ENCODE measurements at places on chromosomes 12 and 14. TPM values are rescaled to one million over a fixed set of nuclear protein-coding genes. Genes with fewer than 3 reads are reported as not detected.

KLHDC1 gene
- 6.4 TPM for polyA plus RNA-seq

- no peak for DNase-seq
Observed at GRCh38 chr14:87492561-87492960, 500.4 kb downstream of the GALC start.

GRCh38 chr14:101355284-101355683 lies 206.0 kb upstream of the DIO3 start:
- DNase-seq = no peak

GRCh38 chr14:62468946-62469345 lies 576.3 kb downstream of the KCNH5 start:
- DNase-seq = no peak

GRCh38 chr12:46571608-46572007 lies 199.0 kb upstream of the SLC38A2 start:
- no peak for DNase-seq

ZDHHC22 gene
- polyA plus RNA-seq = 0.38 TPM

DNA sequence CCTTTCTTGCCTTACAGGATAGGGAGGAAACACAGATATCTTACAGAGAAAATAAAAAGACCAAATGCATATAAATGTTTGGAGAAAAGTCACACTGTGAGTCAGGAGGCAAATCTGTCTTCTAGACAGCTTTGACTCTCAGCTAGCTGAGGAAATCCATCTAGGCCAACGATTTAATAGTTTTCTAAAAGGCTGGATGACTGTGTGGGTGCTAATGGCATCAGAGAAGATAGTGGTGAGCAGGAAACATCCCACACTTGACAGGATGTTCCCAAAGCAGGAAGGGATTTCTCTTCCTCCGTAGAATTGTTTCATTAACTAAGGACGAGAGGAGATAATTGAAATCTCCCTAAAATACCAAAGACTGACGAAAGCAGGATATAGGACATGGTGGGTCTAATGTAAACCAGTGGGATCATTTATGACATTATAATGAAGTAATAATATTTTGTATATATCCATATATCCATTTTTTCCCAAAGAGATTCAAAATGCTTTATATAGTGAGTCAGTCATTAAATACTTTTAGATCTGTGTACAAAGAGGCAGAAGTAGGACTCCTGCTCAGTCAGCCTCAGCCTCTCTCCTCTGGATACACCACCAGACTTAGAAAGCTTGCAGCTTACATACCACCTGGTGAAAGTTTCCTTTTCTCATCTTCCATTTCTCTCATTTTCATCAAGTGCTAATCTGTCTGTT lies 44.3 kb upstream of the PSMA6 start:
- DNase-seq = no peak

DNA sequence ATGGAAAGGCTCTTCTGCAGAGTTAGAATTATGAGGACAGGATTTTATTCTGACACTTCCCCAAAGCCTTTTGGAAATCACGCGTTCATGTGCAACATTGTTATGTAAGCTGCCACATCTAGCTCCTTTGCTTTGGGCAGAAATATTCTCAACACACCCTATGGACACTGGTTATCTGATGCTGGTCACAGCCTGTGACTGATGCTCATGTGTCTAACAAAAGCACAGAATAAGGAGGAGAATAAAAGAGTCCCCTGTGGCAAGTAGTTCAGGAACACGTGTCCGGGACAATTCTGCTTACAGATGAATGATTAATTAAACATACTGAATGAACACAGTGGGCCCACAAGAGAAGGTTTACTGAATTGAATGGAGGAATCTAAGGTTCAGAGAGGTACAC lies 22.1 kb downstream of the FOXN3 start:
- DNase-seq = no peak

DBX2 gene
- 0.10 TPM for polyA plus RNA-seq

DNA sequence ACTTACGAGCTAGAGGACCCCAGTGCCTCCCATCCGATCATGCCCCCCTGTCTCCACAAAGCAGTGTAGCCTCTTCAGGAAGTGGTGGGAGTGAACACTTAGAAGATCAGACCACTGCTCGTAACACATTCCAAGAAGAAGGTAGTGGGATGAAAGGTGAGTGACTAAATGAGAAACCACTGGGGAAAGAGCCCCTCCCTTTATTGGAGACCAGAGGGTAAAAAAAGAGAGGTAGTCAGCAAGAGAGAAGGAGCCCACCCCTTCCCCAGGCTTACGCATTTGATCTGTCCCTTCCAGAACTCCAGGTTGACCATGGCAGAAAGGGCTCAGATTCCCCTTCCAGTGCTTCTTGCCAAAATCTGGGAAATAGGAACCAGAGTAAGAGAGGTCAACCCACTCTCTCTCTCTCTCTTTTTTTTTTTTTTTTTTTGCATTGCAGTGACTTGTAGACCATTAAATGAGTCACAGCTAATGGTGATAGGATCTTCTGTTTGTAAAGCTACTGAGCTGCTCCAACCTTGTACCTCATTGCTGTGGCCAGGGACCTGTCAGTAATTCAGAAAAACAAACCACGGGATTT lies 165.4 kb downstream of the GCH1 start:
- DNase-seq = no peak

GRCh38 chr14:100241279-100241678 lies 2.3 kb downstream of the YY1 start:
- DNase-seq = no peak

SUDS3 gene
- 51.7 TPM for polyA plus RNA-seq

- DNase-seq = no peak
Observed at GRCh38 chr12:38934686-38935085, 29.3 kb upstream of the CPNE8 start.

- no peak for DNase-seq
Observed at GRCh38 chr12:6263931-6264330, 46.6 kb upstream of the PLEKHG6 start.

DNA sequence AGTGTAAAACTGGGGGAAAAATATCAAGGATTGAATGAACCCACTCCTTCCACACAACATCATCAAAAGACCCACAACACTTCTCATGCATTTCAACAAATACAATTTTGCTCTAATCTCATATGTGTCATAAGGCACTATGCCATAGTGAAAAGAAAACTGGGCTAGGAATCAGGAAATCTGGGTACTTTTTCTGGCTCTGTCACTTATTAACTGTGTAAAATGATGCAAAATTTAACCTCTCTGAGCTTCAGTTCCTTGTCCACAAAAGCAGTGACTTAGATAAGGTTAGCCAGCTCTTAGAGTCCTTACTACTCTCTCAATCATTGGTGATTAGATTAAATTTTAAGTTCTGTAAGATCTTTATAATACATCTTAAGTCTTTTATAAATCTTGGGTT lies 250.5 kb upstream of the SOX5 start:
- DNase-seq = no peak

DNA sequence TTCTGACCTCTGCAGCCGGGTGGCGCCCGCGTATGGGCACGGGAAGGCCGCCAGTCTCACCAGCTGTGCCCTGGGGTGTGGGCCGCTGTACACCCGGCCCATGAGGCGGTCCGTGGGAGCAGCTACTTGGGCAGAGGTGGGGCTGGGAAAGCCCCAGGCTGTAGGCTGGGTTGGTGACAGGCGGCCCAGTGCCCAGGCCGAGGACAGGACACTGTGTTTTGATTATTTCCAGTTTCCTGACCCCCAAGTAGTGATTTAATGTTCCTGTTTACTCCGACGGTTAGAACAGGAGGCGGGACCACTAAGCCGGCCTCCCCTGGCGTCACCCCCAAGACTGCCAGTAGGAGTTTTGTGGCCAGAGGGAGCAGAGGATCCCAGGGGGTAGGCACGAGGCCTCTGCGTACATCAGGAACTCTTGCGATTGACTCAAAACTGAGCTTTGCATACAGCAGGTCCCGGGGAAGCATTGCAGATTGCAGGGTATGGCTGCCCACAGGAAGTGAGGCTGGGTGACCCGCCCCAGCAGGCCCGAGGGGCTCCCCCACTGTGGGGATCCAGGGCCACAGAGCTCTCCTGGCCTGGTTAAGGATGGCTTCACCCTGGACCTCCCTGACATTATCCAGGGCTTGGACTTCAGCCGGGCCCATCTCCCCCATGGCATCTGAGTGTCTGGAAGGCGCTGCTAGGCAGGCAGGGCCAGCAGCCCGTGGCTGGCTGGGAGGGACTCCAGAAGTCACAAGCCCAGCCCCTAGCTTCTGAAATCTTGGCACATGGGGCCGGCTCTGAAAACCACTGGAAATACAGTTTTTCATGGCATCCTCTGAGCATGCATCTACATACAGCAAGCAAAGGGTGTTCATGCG lies 42.5 kb upstream of the DIO3 start:
- no peak for DNase-seq

- no peak for DNase-seq
Observed at GRCh38 chr14:92607702-92608429, 94.3 kb downstream of the RIN3 start.

HOXC12 gene
- not detected for polyA plus RNA-seq

GRCh38 chr14:95897280-95897679 lies 20.6 kb downstream of the TUNAR start:
- no peak for DNase-seq

CELA1 gene
- polyA plus RNA-seq = not detected

- DNase-seq = no peak
Observed at GRCh38 chr12:18454330-18454729, 193.0 kb downstream of the PIK3C2G start.

- DNase-seq = no peak
Observed at GRCh38 chr12:7656121-7656520, 9.6 kb downstream of the APOBEC1 start.

- no peak for DNase-seq
Observed at GRCh38 chr14:69287098-69288010, 27.4 kb downstream of the GALNT16 start.

- DNase-seq = no peak
Observed at GRCh38 chr12:103696101-103696500, 109.0 kb downstream of the STAB2 start.

DNA sequence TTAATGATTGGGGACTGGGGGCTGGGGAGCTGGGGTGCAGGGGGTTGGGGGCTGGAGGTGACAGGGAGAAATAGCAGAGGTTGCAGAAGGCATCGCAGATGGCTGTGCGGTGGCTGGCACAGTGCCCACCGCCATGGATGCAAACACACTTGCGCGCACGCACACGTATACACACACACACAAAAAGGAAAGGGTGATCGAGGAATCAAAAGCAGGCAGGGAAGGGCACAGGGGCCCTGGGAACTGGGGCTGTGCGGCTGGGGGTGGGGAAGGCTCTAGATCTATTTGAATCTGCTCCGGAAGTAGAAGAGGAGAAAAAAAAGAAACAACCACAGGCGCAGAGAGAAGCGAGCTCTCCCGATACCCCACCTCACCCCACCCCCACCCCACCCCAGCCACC lies 39.4 kb downstream of the ZFHX2 start:
- DNase-seq = no peak

All from right renal pelvis (tissue), 4 donors.